Activated CD4-positive, CD25-positive, alpha-beta regulatory T cell treated with anti-CD3 and anti-CD28 coated beads, Interleukin-2, amount 50 U/mL, for 72 hours (primary cell): ENCODE measurements at places on chromosomes 1 and 21.

- DNase-seq = no peak
Observed at GRCh38 chr1:156241311-156241811, 623 bp upstream of the BGLAP start.

DNA sequence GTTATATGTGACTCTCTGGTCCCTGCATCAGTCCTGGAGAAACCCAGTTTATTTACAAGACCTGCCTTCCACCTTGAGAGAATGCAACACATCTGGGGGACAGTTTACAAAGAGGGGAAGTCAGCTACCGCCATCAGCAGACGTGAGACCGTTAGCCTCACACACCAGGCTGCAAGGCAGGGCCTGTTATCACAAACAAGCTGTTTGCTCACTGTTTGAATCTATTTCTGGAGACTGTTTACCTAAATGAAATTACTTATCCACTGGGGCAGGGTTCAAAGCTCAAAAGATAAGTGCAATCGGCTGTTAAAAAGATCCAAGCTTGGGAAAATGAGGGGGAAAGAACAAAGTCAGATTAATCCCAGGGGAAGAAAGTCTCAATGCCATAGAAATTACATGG, 134.4 kb downstream of the ZNF281 start:
- no peak for DNase-seq

DNA sequence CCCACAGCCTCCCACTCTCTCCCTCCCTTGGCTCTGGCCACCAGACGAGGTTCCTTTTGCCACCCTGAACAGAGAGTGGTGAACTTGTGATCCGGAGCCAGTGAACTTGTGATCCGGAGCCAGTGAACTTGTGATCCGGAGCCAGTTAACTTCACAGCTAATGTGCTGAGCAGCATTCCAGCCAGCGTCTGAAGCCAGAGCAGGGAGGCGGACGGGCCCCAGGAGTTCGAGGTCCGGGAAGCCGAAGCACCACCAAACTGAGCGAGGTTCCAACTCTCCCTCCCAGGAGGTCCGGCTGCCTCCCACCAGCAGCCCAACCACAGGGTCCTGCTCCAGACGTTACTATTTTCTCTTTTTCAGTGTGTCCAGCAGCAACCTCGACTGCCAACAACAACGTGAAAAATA, 85.8 kb downstream of the SYF2 start:
- DNase-seq = no peak

DNA sequence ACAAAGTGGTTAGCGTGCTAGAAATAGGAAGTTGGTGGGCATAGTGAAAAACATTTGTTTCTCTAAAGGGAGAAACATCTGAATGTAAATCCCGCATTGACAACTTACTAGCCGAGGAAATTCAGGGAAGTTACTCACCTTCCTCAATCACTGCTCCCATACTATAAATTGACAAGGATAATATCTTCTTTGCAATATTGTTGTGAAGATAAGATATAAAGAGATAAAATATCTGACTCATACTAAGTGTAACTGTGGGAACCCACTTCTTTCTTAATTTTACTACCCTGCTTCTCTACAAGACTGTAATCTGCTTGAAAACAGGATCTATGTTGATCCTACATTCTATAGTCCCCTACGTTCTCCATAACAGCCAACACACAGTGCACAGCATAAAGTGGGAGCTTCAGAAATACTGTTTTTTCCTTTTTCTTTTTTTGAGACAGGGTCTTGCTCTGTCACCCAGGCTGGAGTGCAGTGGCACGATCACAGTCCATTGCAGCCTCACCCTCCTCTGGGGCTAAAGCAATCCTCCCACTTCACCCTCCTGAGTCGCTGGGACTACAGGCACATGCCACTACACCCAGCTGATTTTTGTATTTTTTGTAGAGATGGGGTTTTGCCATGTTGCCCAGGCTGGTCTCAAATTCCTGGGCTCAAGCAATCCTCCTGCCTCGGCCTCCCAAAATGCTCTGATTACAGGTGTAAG, 57.4 kb upstream of the C1orf21 start:
- DNase-seq = no peak

DNA sequence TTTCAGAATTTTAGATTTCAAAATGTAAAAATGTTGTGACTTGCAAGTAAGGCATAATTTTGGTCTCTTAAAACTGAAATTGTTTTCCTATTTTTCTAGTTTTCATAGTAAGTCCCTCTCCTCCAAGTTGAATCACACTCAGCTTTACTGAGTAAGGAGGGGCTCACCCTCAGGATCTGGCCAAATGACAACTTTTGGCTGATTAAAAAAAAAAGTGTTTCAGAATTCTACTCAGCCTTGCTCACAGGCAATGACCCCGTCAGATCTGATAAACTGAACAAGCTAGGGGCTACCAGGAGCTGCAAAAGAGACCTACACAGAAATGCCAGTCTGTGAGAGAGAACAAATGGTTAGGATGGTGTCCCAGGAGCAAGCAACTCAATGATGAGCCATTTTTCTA, 159.8 kb downstream of the PBX1 start:
- no peak for DNase-seq

DNA sequence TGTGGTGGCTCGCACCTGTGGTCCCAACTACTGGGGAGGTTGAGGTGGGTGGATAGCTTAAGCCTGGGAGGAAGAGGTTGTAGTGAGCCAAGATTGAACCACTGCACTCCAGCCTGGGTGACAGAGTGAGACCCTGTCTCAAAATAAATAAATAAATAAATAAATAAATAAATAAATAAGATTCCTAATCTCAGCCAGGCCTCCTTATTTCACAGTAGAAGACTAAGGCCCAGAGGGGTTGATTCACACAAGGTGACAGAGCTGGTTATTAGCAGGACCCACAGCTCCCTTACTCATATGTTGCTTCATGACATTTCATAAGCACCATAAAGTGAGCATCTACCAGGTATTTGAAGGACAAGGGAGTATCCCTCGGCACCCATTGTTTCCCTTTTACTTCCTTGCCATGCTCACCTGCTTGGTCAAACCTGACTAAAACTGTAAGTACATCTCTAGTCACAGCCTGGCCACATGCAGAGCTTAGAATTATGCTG, 32.7 kb downstream of the ALG14 start:
- no peak for DNase-seq

DNA sequence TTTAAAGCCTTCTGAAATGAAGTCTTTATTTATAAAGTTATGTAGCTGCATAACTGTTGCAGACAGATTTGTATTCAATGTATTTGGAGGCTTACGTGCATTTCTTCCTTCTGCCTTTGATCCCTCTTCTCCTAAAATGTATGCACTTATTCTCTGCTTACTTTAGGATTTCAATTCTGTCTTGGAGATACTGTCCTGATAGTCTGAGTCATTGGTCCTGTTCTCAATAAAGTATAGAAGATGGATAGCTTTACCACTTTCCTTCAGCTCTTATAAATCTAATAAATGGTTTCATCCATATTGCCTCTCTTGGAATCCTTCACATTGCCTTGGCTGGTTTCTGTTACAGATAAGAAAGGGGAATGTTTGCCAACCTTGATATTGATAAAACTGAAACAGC, 430.1 kb upstream of the CAMK1G start:
- DNase-seq = no peak

DNA sequence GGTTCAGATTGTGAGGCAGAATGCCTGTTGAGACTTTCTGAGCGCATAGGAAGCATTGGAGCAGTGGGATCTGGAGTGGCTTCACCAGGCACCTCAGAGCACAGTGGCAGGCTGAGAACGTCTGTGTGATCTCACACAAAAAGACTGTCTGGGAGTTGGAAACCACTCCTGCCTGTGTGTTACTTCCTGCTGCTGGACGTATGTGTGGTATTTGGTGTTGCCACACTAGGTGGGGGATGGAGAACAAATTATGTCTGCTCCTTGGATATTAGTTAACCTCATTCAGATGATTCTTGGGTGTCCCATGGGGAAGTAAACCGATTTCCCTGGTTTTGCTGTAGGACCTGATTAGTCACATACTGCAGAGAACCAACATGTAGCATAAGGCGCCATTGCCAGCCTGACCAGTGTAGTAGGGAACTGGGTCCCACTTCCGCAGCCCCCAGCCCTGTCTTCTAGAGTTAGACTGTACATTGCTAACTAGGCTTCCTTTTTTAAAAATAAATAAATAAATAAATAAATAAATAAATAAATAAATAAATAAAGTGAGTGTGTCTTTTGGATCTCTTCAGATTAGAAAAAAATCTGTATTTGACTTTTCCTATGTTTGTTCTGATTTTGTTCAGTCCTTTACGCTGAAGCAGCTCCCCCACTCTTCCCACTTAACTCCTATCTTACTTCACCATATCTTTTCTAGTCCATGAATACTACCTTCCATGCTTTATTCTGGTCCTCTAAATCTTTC, 26.9 kb downstream of the UCK2 start:
- DNase-seq = no peak

- no peak for DNase-seq
Observed at GRCh38 chr21:40931197-40931596, 84.2 kb upstream of the DSCAM start.

DNA sequence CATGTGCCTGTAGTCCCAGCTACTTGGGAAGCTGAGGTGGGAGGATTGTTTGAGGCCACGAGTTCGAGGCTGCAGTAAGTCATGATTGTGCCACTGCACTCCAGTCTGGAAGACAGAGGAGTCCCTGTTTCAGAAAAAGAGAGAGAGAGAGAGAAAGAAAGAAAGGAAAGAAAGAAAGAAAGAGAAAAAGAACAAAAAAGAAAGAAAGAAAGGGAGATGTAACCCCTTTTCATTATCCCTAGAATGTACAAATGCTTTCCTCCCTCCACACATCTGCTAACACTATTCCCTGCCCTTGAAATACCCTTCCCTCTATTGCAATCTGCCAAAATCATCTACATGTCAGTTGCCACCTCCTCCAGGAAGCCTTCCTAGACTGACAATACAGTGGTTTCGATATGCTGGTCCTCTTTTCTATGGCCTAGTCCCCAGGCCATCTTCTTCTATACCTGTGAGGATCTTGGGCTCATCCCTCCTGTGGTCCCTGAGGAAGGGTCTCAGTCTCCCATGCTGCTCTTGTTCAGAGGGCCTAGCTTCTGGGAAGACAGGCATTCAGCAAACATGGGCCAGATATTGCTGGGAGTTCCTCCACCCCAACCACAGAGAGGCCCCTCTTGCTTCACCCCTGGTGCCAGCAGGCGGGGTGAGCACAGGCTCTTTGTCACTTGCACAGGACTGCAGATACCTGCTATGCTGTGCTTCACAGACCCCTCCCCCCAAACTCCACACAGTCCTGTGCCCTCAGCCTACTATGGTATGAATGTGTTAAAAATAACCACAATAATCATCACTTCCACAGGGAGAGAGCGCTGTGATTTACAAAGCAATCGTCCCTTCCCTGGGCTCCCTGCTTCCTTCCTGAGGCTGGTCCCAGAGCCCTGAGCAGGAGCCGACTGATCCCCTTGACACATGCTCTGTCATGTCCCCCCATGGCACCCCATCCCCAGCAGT, 14.1 kb downstream of the ADGRB2 start:
- DNase-seq = no peak

DNA sequence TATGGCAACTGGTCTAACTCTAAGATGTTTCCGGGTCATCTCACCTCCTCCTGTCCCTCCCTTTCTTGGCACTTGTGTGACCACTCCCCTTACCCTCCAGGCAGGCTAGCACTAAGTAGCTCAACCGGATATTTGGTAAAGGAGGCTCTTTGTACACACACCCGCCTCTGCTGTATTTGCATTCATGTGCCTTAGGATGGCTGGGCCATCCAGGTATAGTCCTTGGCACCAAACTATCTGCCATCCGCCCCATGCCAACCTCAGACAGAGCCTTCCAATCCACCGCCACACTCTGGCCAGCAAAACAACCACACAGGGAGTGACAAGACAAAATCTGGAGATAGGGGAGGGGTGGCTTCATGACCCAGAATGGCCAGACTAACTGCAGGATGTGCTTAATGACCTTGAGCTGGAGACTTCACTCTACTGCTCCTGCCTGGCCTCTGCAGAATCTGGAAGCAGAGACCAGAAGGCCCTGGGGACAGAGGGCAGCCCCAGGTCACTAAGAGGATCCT, 59.5 kb downstream of the CDK18 start:
- no peak for DNase-seq

- DNase-seq = no peak
Observed at GRCh38 chr1:154891452-154891851, 21.4 kb upstream of the KCNN3 start.

DNA sequence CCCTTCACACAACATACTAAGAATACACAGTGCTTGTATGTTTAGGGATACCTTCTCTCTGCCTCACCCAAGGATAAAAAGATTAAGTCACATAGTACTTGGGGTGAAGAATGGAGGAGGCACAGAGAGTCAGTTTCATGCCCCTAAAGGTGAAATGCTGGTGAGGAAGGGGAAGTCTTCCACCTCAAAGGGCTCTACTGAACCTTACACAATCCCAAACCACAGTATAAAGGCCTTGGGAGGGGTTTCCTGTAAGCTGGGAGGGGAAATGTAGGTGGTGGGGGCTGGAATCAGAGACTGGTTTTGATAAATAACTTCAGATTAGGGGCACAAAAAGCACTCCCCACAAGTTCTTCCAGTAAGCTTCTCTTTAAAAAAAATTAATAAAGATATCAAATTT, 3.5 kb downstream of the MINDY1 start:
- DNase-seq = no peak

GRCh38 chr1:223199094-223199647, 56.1 kb upstream of the TLR5 start:
- no peak for DNase-seq

- DNase-seq = no peak
Observed at GRCh38 chr1:205304695-205305070, 16.9 kb downstream of the NUAK2 start.

GRCh38 chr1:30789388-30790255, 32.0 kb upstream of the LAPTM5 start:
- DNase-seq = no peak

DNA sequence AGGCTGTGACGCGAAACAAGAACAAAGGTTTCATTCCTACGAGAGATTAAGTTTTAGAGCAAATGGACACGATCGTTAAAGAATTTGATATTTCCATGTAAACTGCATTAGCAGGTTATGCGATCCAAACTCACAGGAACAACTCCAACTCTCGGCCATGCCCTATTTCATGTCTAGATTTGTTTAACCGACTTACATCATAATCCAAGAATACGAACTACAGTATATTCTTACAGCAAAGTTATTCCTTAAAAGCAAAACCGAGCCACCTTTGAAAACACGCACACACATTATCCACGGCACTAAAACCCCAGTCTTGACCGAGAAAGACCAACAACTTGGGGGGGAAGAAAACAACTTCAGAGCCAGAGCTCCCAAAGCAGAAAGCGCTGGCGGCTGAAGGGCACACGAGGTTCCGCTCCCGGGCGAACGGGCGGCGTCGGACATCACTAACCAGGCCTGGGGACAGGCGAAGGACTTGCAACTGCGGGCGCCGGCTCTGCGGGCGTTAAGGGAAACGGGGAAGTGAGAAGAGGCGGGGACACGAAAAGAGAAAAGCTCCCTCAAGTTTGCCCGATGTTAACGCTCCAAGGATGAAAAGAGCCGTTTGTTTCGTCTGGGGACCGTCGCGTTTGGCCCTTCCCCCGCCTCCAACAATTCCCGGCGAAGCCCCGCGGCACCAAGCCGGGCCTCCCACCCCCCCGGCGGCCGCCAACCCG, 690 bp downstream of the B3GALNT2 start:
- peak; percentile 48 for DNase-seq

- no peak for DNase-seq
Observed at GRCh38 chr1:216702170-216702569, 21.1 kb downstream of the ESRRG start.
